ENCODE measurements at places on chromosomes 2 and 18. TPM values are rescaled to one million over a fixed set of nuclear protein-coding genes. Genes with fewer than 3 reads are reported as not detected.
A peak's percentile ranks its signal among the peaks of the same experiment; 100 is the strongest.

GRCh38 chr2:6524691-6525474, 340.8 kb downstream of the CMPK2 start:
- no peaks in the 10 kb centered on the region for H3K4me1 ChIP-seq
- no peaks in the 10 kb centered on the region for H3K27me3 ChIP-seq
- H3K4me3 ChIP-seq, result no peak overlapping the region
- no peak for DNase-seq

C18orf54 gene
- total RNA-seq, result 4.2 TPM

CD302 gene
- 55.8 TPM for total RNA-seq

- H3K27me3 ChIP-seq, result no peaks in the 10 kb centered on the region
- no peaks in the 10 kb centered on the region for H3K4me1 ChIP-seq
- DNase-seq, result no peak
- no peak overlapping the region for H3K4me3 ChIP-seq
- no peaks in the 10 kb centered on the region for H3K36me3 ChIP-seq
- H3K27ac ChIP-seq, result no peak overlapping the region
Observed at GRCh38 chr2:938181-939005, 12.3 kb upstream of the SNTG2 start.

DSC2 gene
- total RNA-seq, result 18.5 TPM

- H3K36me3 ChIP-seq, result no peaks in the 10 kb centered on the region
- H3K4me3 ChIP-seq, result no peak overlapping the region
- no peak overlapping the region for H3K27ac ChIP-seq
- DNase-seq, result no peak
Observed at GRCh38 chr2:226451486-226451885, 348.1 kb downstream of the IRS1 start.

DNA sequence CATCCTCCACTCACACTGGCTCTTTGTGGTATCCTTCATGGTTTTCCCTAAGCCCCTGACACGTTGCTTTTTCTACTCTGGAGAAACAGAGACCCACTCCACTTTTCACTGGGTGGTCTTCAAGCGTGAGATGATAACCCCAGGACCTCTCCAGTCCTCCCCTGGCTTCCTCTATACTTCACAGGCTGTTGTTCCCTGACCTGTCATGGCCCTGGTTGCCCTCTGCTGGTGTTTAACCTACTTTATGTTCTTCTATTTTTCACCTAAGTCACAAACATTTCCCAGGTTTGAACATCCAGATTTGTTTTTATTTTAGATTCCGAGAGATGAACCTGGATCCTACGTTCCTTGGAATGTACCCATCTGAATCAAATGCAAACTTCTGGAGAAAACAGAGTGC, 84.5 kb downstream of the AOX1 start:
- DNase-seq, result no peak
- H3K36me3 ChIP-seq, result no peaks in the 10 kb centered on the region
- H3K27me3 ChIP-seq, result no peaks in the 10 kb centered on the region
- H3K27ac ChIP-seq, result no peak overlapping the region
- H3K4me1 ChIP-seq, result no peaks in the 10 kb centered on the region

EFR3B gene
- total RNA-seq, result 2.4 TPM

UNC80 gene
- not detected for total RNA-seq

- no peaks in the 10 kb centered on the region for H3K36me3 ChIP-seq
- no peak overlapping the region for H3K4me3 ChIP-seq
- no peaks in the 10 kb centered on the region for H3K27me3 ChIP-seq
- H3K27ac ChIP-seq, result no peak overlapping the region
- no peaks in the 10 kb centered on the region for H3K4me1 ChIP-seq
- no peak for DNase-seq
Observed at GRCh38 chr18:63258749-63259566, 60.6 kb downstream of the BCL2 start.

GRCh38 chr2:223092667-223093066, 40.7 kb downstream of the KCNE4 start:
- H3K36me3 ChIP-seq, result no peaks in the 10 kb centered on the region
- H3K27me3 ChIP-seq, result no peaks in the 10 kb centered on the region
- DNase-seq, result no peak
- H3K4me1 ChIP-seq, result no peaks in the 10 kb centered on the region
- H3K4me3 ChIP-seq, result no peak overlapping the region
- no peak overlapping the region for H3K27ac ChIP-seq

DNA sequence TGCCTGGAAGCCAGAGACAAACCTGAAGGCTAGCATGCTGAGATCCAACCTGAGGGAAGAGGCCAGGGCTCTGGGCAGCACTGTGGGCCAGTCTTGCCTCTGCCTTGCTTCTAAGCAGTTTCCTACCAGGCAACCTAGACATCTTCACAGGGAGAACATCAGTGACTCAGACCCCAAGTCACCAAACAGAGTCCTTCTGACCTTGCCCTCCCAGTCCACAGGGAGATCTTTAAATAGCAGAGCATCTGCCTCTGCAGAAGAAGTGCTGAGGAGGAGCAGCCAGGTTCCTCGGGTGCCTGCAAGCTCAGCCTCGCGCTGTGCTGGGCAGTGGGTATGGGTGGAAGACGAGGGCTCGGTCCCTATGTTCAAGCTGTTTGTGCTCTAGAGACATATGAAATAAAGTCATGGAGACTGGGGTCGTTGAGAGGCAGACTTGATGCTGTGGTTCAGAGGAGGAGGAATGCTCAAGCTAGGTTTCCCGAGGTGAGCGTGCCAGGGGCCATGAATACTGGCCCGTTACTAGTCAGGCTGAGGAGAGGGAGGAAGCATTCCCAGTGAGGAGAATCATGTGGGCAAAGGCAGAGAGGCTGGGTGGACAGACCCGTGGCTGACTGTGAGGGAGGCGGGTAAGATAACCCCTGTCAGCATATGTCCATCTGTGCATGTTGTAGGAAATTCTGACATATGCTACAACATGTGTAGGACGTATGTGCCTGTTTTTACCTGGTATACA, 66.5 kb downstream of the BOLA3 start:
- no peaks in the 10 kb centered on the region for H3K27me3 ChIP-seq
- peaks cover 7% of the 10 kb centered on the region for H3K4me1 ChIP-seq
- no peak overlapping the region for H3K27ac ChIP-seq
- H3K36me3 ChIP-seq, result peaks cover 70% of the 10 kb centered on the region

DNA sequence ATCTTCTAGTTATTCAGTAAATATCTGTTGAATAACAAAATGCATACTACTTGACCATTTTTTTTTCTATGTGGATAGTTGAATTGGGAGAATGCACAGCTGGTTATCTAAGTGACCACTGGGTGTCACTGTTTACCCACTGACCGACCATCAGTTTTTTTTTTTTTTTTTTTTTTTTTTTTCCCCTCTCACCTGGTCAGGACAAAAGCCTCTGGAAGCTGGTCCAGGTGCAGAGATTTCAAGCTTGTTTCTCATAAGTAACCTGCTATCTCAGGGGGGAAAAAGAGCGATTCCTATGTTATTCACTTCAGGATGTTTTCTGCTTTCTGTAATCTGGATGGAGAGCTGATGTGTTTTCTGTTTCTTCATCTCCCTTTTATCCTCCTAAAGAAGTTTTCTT, 256.0 kb downstream of the DCDC2C start:
- no peaks in the 10 kb centered on the region for H3K36me3 ChIP-seq
- no peak overlapping the region for H3K27ac ChIP-seq
- H3K27me3 ChIP-seq, result no peaks in the 10 kb centered on the region
- no peak overlapping the region for H3K4me3 ChIP-seq
- no peak for DNase-seq
- no peaks in the 10 kb centered on the region for H3K4me1 ChIP-seq

SULT1C2 gene
- 14.6 TPM for total RNA-seq

GRCh38 chr18:59569390-59569791, 127.8 kb downstream of the CCBE1 start:
- no peak for DNase-seq
- H3K4me3 ChIP-seq, result no peak overlapping the region
- H3K27me3 ChIP-seq, result no peaks in the 10 kb centered on the region
- no peaks in the 10 kb centered on the region for H3K36me3 ChIP-seq
- no peaks in the 10 kb centered on the region for H3K4me1 ChIP-seq

- no peaks in the 10 kb centered on the region for H3K36me3 ChIP-seq
- no peak overlapping the region for H3K27ac ChIP-seq
- H3K4me3 ChIP-seq, result no peak overlapping the region
- H3K4me1 ChIP-seq, result no peaks in the 10 kb centered on the region
Observed at GRCh38 chr2:72695676-72696075, 130.2 kb downstream of the EXOC6B start.

GRCh38 chr2:25304826-25305596, 36.7 kb downstream of the DNMT3A start:
- H3K36me3 ChIP-seq, result no peaks in the 10 kb centered on the region
- H3K4me3 ChIP-seq, result no peak overlapping the region
- peaks cover 46% of the 10 kb centered on the region for H3K4me1 ChIP-seq
- no peak overlapping the region for H3K27ac ChIP-seq

CCDC85A gene
- total RNA-seq, result 7.6 TPM

EPAS1 gene
- total RNA-seq, result 962 TPM

SERPINB10 gene
- total RNA-seq, result not detected

DNA sequence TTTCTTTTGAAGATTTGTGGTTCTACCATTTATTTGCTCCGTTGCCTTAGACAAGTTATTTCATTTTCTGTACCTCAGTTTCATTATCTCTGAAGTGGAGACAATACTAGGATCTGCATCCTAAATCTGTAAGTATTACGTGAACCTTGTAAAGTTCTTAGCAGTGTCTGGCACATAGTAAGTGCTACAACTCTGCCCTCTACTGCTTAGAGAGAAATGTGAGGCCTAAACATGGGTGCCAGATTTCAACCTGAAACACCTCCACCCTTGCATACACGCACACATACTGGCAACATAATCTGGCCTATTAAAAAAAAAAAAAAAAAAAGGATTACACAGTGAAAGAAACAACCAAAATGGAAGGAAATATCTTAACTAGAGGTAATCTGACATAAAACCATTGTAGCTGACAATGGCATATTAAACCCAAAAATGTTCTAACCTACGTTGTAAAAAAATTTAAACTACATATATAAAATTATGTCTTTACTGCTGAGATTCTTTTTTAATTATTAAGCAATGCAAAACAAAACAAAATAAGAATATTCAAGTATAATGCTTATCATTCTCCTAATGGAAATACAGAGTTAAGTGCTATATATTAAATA, 132.6 kb downstream of the MAP2 start:
- H3K27ac ChIP-seq, result no peak overlapping the region
- DNase-seq, result peak; percentile 30
- no peak overlapping the region for H3K4me3 ChIP-seq
- no peaks in the 10 kb centered on the region for H3K36me3 ChIP-seq
- no peaks in the 10 kb centered on the region for H3K4me1 ChIP-seq
- H3K27me3 ChIP-seq, result no peaks in the 10 kb centered on the region

GRCh38 chr18:8516371-8517250, 92.6 kb upstream of the RAB12 start:
- no peak overlapping the region for H3K27ac ChIP-seq
- no peak for DNase-seq
- H3K36me3 ChIP-seq, result no peaks in the 10 kb centered on the region
- no peak overlapping the region for H3K4me3 ChIP-seq
- H3K27me3 ChIP-seq, result no peaks in the 10 kb centered on the region

TEX44 gene
- not detected for total RNA-seq

DNA sequence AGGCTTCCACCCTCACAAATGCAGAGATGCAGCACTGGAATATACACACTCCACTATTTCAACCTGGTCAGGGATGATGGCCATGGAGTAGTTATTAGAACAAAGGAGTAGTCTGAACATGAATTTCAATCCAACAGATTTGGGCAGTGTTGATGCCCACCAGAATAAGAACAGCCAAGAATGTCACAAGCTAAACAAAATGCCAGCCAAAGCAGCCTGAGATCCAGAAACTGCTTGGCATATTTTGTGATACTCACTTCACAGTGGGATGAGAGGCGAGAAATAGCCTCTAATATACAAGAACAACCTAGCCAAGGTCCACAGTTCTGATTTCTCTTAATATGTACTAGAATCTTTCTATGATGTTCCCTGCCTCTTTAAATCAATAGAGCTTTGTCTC, 58.6 kb upstream of the KLF7 start:
- H3K27ac ChIP-seq, result no peak overlapping the region
- no peaks in the 10 kb centered on the region for H3K27me3 ChIP-seq
- DNase-seq, result no peak
- H3K4me1 ChIP-seq, result peaks cover 38% of the 10 kb centered on the region
- H3K4me3 ChIP-seq, result no peak overlapping the region

DNA sequence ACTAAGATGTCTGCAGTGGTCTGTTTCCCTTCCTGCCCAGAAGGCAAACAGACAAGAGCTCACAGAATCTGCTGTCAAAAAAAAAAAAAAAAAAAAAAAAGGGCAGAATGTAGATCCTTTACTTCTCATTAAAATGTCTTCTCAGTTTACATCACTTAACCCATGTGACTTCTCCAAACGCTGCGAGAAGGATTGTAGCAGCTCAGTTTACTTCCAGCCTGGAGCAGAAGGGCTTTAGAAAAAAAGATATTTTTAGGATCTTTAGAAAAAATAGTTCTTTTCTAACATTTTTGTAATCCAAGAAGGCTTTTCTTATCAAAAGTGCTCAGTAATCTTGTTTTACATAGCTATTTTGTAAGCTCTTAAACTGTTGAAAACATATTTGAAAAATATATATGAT, 425.4 kb downstream of the CNTNAP5 start:
- H3K27ac ChIP-seq, result no peak overlapping the region
- H3K4me3 ChIP-seq, result no peak overlapping the region
- H3K4me1 ChIP-seq, result no peaks in the 10 kb centered on the region
